ENCODE measurements at places on chromosomes 12 and 14. TPM values are rescaled to one million over a fixed set of nuclear protein-coding genes. Genes with fewer than 3 reads are reported as not detected.

GRCh38 chr12:2101771-2102170 is 49.0 kb downstream of the CACNA1C start:
- peak; percentile 51 for DNase-seq

INSM2 gene
- total RNA-seq = not detected

- peak; percentile 94 for DNase-seq
These were observed 54.7 kb upstream of the OTOGL start for GRCh38 chr12:80044694-80045046.

SART3 gene
- total RNA-seq = 32.8 TPM

- DNase-seq = no peak
These were observed 61.8 kb upstream of the DIO3 start for GRCh38 chr14:101499513-101499912.

- no peak for DNase-seq
These were observed 30.2 kb upstream of the EAPP start for GRCh38 chr14:34569750-34570149.

DNA sequence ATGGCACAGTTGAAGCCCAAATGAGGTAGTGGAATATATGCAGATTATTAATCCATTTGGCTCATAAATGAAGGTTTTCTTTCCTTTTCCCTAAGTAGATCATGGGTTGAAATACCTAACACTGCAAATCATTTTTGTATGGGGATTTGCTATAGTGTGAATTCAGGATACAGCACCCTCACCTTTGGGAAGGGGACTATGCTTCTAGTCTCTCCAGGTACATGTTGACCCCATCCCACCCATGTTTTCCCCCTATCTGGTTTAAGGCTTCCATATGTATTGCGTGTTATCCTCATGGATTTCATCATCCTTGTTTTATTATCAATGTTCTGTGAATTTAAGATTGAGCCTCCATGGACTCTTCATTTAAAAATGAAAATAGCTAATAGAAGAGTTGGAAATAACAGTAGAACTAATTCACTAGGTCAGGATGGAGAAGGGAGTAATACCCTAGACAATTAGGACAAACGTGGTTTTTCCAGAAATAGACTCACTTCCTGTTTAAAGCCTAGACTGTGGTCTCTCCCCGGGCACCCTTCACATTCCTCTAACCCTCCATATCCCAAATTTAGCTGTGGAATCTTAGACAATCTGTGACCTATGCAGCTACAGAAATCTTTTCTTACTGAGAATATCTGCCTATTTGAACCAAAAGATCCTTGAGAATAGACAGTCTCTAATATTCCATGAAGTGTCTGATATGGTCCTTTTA is 56.5 kb downstream of the DAD1 start:
- DNase-seq = peak; percentile 19

GRCh38 chr14:45201905-45202304 is 51.1 kb downstream of the MIS18BP1 start:
- DNase-seq = peak; percentile 15

- no peak for DNase-seq
These were observed 133.1 kb downstream of the LRIG3 start for GRCh38 chr12:58787021-58787760.

DNA sequence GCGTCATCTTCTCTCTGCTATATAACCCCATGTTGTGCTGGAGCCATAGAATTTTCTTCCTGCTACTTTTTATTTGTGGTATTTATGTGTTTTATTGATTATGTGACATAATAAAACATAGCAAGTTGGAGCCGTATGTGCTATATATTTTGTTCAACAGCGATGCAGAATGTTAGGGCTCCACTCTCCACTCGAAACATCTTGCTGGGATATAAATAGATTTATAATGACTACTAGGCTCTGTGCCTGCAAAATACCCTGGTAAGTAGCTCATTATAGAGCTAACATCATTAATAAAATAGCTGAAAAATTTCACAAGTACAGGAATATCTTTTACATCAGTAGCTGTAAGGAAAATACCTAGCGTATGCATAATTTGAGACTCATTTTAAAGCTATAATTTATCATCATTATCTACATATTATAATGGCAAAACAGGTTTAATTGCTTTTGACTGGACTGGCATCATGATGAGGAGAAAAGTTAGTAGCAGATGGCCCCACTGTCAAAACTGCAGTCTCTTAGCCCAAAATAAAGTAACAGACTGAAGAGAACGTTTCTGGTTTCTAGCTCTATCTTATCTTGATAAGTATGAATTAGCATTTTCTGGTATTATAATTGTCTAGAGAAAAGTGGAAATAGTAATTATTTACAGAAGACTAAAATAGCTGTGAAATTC is 263.0 kb downstream of the NEDD1 start:
- DNase-seq = no peak

- DNase-seq = no peak
These were observed 50.3 kb downstream of the CDC42BPB start for GRCh38 chr14:103006991-103007520.

GRCh38 chr12:51839310-51839947 is 9.1 kb downstream of the FIGNL2 start:
- DNase-seq = no peak

GRCh38 chr12:130955238-130955816 is 1.6 kb downstream of the ADGRD1 start:
- DNase-seq = no peak

- no peak for DNase-seq
These were observed 110.5 kb downstream of the DERA start for GRCh38 chr12:16021676-16022075.

DNA sequence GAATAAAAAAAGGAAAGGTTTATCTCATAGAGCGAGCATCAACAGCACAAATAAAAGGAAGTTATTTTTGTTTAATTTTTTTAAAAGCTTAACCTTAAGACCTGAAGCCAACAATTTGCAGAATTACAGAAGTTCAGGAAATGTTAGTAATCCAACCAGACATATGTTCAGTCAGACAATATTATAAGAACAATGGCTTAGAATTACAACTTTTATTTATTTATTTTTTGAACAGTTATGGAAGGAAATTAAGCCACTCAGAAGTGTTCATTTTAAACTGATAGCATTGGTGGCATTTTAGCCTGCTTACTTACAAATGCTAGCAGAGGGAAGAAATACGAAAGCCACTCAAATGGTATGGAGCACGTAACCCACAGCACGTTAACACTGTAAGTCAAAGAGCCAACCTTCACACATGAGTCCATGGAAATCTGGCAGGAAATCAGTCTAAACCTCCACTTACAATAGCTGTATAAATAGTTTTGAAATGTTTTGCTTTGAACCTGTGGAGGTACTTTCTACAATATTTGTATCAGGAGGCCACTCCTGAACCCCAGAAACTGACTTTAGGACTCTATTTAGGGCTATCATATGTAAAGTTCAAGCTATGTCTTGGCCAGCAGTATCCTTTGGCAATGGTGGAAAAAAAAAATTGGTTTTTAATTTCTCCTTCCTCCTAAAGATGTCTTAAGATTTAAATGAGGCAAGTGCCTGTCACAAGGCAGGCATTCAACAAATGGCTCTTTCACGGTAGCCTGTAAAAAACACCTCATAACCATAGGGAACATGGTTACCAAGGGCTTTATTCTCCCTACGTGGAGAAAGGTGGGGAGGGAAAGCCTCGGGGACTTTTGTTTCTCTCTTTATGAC is 102.3 kb downstream of the ITPR2 start:
- DNase-seq = no peak

SERPINA12 gene
- total RNA-seq = not detected

TRIM9 gene
- not detected for total RNA-seq

GRCh38 chr12:120346681-120347080 is 19.1 kb upstream of the PLA2G1B start:
- DNase-seq = no peak

- DNase-seq = peak; percentile 32
These were observed 49.7 kb upstream of the ARHGAP5 start for GRCh38 chr14:32027255-32027939.

NYNRIN gene
- total RNA-seq = 4.3 TPM

DNA sequence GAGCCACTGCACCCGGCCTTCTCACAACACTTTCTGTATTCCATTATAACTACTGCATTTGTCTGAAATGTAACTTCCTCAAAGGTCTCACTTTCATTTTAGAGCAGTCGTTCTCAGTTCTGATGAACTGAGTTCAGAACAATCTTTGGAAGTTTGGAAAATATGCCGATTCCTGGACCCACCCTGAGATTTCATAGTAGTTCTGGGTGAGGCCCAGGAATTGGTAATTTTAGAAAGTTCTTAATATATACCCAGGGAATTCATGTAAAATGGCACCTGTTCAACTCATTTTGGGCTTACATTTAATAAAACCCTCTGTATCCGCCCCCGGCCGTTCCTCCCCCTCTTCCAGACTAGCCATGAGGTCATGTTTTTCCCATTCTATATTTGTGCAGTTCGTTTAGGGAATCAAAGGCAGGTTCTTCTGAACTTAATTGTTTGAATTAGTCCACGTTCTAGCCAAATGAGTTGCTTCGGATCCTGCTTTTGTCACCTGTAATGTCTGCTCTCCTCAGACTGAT is 5.9 kb downstream of the GSG1 start:
- no peak for DNase-seq

KLRC4 gene
- total RNA-seq = not detected

PGAM5 gene
- 36.7 TPM for total RNA-seq

GRCh38 chr12:122363782-122364181 is 58.7 kb downstream of the CLIP1 start:
- DNase-seq = no peak

IFI27L2 gene
- 204 TPM for total RNA-seq

GRCh38 chr14:70555890-70556289 is 21.1 kb upstream of the ADAM20 start:
- DNase-seq = no peak

DNA sequence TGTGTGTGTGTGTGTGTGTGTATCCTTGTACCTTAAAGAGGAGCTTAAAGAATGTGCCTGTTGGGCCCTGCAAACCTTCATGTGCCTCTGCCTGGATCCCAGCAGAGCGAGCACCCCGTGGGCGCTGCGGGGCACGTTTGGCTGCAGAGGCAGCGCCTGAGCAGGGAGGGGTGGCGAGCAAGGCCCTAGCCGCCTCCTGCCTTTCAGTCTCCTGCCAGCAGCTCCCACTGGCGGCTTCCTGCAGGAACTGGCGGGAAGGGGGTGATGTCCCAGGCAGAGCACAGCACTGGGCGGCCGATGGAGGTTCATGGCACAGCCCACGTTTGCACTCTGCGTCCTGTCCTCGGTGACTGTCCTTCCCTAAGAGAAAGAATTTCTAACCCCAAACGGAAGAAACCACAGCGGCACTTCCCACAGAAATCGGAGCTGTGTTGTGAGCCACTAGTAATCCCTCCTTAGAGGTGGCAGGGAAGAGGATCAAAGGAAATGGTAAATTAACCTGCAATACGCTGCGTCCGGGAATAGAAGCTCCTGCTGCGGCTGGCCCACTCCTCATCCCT is 19.8 kb downstream of the ZBTB42 start:
- peak; percentile 60 for DNase-seq

Measured in HFFc6 (cell line).